ENCODE measurements at places on chromosomes 11 and 22.

GRCh38 chr11:3227568-3228444 lies 4.4 kb downstream of the MRGPRE start:
- no peaks in the 10 kb centered on the region for H3K4me1 ChIP-seq
- H3K27ac ChIP-seq, result no peak overlapping the region
- no peaks in the 10 kb centered on the region for H3K36me3 ChIP-seq
- H3K27me3 ChIP-seq, result no peaks in the 10 kb centered on the region
- no peak overlapping the region for H3K4me3 ChIP-seq

DNA sequence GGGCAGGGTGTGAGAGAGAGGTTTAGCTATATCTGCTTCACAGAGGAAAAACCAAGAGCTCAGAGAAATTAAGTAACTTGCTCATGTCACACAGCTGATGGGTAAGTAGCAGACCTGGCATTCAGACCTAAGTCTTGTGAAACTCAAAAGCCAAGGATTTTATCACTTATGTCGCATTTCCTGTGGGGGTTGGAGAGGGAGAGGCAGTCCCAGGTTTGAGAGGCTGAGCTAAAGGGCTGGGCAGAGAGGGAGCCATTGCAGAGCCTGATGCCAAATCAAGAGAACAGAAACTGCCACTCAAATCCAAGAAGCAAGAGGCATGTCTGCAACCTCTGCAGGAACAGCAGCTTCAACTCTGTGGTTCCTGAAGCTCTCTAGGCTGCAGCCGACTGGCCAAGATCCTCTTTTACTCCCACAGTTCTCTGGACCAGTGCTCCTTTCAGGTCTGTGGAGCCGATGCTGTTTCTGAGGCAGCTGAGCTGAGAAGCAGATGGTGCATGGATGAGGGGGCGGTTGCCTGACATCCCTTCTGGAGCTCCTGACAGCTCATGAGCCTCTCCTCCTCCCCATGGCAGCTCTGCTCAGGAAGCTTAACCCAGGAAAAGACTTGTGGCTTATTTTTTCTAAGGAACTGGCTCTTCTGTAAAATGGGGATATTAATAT lies 47.6 kb upstream of the NAV2 start:
- H3K27me3 ChIP-seq, result no peaks in the 10 kb centered on the region
- no peak overlapping the region for H3K27ac ChIP-seq
- H3K4me3 ChIP-seq, result no peak overlapping the region

DNA sequence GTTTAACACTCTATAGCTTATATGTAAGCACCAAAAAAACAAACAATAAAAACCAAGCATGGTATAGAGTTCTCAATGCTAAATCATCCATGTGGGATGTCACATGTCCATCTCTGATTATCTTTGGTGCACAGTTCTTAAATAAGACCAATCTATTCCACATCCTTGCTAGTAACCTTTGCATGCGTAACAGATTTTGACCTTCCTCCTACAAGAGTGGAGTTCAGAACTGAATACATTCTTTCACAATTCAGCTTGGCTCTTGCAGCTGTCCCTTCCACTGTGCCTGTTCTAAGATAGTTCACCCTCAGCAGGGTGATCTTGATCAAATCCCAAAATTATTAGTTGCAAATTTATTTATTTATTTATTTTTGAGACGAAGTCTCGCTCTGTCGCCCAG lies 21.1 kb downstream of the PRR14L start:
- no peak overlapping the region for H3K27ac ChIP-seq
- peaks cover 3% of the 10 kb centered on the region for H3K36me3 ChIP-seq
- peaks cover 3% of the 10 kb centered on the region for H3K4me1 ChIP-seq
- H3K4me3 ChIP-seq, result no peak overlapping the region
- no peaks in the 10 kb centered on the region for H3K27me3 ChIP-seq
- no peak for DNase-seq

DNA sequence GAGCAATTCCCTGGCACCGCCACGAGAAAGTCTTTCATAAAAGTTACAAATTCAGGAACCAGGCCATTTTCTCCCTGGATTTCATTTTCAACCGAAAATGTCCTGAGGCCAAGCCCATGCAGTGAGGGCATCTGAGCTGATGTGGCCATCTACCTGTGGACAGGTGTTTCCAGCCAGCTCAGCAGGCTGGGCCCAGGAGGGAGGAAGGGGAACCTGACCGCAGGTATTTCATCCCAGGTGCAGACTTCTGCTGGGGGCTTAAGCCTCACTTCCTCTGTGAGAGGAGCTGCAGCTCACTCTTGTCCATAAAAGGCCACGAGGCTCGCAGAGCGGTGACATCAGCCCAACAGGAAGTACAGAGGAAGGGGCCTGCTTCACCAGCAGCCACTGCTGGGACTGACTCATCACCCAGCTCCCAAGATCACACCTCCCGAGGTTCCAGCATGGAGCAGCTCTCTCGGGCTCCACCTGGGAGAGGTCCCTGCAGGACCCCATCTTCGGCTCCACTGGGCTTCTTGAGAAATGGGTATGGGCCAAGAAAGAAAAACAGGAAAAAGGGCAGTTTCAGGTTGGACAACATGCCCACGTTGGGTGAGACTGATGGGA lies 56.4 kb downstream of the MYH9 start:
- peak overlapping the region; percentile 99 for H3K27ac ChIP-seq
- H3K4me3 ChIP-seq, result no peak overlapping the region
- peak; percentile 93 for DNase-seq
- peaks cover 7% of the 10 kb centered on the region for H3K36me3 ChIP-seq
- H3K4me1 ChIP-seq, result peaks cover 14% of the 10 kb centered on the region

- H3K36me3 ChIP-seq, result no peaks in the 10 kb centered on the region
- H3K27ac ChIP-seq, result no peak overlapping the region
- H3K4me3 ChIP-seq, result no peak overlapping the region
- H3K4me1 ChIP-seq, result peaks cover 2% of the 10 kb centered on the region
- DNase-seq, result no peak
- no peaks in the 10 kb centered on the region for H3K27me3 ChIP-seq
Observed at GRCh38 chr11:114271316-114271715, 24.9 kb upstream of the NNMT start.

- DNase-seq, result no peak
- no peaks in the 10 kb centered on the region for H3K36me3 ChIP-seq
- H3K27me3 ChIP-seq, result no peaks in the 10 kb centered on the region
- no peak overlapping the region for H3K4me3 ChIP-seq
- no peaks in the 10 kb centered on the region for H3K4me1 ChIP-seq
Observed at GRCh38 chr11:629237-629583, 2.2 kb upstream of the SCT start.

GRCh38 chr11:121329781-121330395 lies 37.3 kb downstream of the SC5D start:
- DNase-seq, result no peak
- no peak overlapping the region for H3K27ac ChIP-seq
- H3K36me3 ChIP-seq, result no peaks in the 10 kb centered on the region

DNA sequence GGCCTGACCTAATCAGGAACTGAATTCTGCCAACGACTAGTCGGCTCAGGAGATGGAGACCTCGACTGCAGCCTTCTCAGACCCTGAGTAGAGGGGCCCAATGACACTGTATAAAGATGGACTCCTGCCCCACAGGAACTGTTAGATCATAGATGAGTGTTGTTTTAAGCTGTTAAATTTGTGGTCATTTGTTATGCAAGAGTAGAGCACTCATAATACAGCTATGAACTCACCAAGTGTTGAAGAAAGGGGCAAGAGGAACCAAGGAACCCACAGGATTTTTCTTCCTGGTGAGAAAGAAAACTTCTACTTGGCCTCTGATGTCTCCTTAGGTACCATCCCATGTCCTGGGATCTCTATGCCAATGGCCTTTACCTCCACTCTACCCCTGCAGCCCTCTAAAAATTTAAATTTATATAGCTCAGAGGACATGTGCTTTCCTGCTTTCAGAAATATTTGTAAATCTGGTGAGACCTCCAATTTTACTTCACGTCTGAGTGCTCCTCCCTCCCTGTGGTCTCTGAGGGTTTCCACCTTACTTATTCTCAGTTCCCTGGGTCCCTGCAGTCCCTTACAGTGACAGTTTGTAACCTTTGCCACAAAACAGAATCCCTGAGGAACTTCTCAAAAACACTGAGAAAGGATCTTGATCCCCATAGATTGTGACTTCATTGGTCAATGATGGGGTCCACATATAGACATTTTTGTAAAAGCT lies 256.3 kb upstream of the ARHGAP20 start:
- no peak overlapping the region for H3K27ac ChIP-seq
- no peak overlapping the region for H3K4me3 ChIP-seq
- DNase-seq, result no peak
- H3K36me3 ChIP-seq, result no peaks in the 10 kb centered on the region
- H3K27me3 ChIP-seq, result no peaks in the 10 kb centered on the region

All from aorta (tissue), 5 donors.